ENCODE measurements at places on chromosomes 16 and 17.

DNA sequence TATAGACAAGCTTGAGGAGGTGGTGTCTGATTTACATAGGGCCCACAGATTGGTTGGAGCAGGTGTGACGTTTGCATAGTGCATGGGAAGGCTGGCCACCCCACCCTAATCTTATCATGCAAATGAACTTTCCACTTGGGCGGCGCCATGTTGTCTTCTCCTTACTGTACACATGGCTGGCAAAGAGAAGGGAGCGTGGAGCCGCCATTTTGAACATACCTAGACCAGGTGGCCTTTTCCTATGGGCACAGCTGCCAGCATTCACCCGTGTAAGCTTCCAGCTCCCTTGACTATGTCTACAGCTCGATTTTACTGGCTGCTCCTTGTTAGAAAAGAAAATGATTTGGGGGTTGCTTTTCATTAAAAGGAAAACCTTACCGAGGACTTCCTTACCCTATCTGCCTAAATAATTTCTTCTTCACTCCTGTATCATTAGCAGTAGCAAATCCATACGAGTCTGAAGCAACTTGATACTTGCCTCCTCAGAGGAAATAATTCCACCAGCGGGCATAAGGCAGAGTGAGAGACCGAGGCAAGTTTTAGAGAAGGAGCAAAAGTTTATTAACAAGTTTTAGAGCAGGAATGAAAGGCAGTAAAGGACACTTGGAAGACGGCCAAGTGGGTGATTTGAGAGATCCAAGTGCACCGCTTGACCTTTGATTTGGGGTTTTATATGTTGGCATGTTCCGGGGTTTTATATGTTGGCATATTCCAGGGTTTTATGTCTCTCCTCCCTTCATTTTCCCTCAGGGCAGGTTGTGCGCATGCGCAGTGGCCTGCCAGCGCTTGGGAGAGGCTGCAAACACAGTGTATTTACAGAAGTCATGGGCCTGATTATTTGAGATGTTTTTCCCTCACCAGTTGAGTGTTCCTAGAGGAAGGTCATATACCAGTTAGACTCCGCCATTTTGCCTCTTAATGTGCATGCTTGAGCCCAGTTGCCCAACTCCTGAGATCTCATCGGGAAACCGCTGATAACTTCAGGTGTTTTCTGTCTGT is 65.7 kb downstream of the MARF1 start:
- DNase-seq = no peak

DNA sequence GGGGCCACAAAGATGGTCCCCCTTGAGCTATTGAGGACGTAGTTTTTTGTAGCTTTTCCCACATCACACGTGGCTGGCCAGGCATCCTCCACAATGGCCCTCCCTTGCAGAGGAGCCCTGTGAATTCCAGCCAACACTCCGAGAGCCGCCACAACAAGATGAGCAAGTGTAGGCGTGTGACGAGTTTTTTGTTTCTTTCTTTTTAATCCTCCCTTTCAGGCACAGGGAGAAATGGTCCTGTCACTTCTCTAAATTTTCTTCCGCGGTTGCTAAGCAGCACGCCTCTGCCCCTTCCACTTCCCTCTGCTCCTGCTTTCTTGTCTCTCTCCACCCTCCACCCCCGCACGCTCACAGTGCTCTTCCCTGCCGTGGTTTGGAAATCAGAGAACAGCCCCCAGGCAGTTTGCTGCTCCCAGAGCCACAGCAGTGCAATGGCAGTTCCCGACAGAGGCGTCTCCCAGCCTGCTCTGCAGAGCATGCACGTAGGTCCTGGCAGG is 68.0 kb upstream of the MRTFB start:
- no peak for DNase-seq

DNA sequence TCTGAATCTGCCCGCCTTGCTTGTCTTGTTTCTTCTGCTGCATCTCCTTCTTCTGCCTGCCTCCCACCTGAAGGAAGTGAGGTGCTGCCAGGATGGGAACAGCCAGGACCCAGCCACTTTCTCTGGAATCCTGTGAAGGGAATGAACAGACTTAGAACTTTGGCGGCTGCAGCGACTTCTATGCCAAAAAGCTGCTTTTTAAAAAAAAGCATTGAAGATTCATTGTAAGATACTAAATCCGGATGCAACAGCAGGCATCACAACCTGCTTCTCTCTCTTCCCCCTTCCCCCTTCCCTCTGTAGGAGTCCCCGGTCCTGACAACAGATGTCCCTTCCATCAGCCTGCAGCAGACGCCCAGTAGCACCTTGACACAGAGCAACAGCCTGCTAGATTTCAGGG is 176.3 kb downstream of the HS3ST4 start:
- DNase-seq = no peak

GRCh38 chr16:16857603-16858283 is 478.8 kb downstream of the NPIPA7 start:
- DNase-seq = no peak

DNA sequence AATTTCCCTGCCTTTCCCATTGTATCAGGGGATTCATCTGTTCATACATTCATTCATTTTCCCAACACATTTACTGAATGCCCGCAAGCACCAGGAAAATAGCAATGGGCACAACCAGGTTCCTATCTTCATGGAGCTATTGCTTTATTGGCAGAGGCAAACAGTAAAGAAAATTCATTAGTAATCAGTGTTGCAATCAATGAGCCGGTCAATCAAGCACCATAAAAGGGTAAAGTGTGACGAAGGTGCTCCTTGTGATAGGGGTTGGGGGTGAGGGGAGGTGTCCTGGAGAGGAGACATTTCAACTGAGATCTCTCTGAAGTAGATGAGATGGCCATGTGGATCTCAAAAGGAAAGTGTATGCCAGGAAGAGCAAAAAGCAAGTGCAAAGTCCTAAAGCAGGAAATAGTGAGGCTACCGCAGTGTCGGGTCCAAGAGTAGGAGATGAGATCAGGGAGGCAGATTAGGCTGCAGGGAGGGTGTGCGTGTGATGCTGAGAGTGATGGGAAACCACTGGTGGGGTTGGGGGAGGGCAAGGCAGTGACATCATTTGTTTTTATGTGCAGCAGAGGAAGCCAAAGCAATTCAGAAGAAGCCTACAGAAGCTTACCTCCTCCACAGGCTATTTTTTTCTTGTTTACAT is 28.4 kb downstream of the CDH13 start:
- DNase-seq = peak; percentile 70

GRCh38 chr16:22328081-22328725 is 31.0 kb downstream of the POLR3E start:
- DNase-seq = no peak

DNA sequence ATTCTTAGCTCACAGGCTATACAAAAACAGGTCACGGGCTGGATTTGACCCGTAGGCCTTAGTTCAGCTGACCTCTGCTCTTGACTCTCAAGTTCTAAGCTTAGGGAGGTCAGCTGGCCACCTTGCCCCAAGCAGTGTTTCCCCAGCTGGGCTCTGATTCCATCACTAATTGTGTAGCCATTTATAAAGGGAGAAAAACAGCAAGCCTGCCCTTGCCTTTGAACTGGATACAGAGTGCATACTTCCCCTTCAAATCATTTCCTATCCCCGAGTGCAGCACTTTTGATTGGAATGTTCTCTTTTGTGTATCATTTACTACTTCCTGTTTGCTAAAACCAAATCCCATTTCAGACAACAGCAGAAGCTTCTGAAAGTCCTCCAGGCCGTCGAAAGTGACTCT is 153.6 kb downstream of the KATNIP start:
- DNase-seq = no peak

- DNase-seq = no peak
Measured at GRCh38 chr17:43601280-43602039, 55.3 kb upstream of the ETV4 start.

DNA sequence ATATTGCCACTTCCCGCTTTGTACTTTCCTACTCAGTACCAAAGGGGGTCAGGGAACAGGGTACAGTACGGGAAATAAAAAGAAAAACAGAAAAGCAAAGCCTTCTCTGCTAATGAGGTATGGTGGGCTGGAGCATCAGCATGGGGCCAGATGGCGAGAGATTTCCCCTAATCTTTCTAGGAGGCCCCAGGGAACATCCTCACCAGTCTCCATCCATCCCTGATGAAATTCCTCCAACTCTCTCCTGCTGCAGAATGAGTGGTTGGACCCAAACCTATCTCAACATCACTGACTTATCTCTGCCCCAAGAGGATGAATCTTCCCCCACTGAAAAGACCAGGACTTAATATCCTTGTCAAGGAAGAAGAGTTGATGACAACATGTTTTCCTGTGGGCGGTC is 185.6 kb downstream of the C16orf78 start:
- no peak for DNase-seq

GRCh38 chr17:59812139-59812538 is 80.6 kb downstream of the TUBD1 start:
- no peak for DNase-seq

GRCh38 chr17:81712468-81713003 is 452 bp downstream of the SLC25A10 start:
- no peak for DNase-seq

DNA sequence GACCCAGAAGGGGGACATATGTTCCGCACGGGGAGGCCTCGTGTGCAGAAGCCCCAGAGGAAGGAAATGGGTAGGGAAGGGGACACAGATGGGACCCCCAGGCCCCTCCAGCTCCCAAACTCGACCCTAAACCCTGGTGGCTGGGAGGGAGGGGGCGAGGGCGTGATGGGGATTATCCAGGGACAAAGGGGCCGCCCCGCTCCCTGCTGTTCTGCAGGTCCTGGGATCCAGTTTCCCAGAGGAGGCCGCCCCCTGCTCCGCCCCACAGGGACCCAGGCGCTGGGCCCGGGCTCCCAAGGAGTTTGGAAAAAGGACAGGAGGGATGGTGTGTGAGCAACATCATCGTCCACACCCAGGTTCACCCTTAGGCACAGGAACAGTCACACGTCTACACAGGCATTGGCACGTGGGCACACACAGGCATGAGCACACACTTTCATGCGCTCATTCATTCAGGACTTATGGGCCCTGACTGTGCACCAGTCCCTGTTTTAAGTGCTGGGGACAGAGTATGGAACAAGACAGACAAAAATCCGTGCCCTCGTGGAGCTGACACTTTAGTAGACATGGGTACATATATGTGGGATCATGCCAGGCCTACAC is 12.8 kb upstream of the FBXL19 start:
- no peak for DNase-seq

- DNase-seq = no peak
Measured at GRCh38 chr16:62059527-62059926, 23.3 kb upstream of the CDH8 start.

GRCh38 chr17:63150490-63150889 is 184.5 kb downstream of the TANC2 start:
- DNase-seq = no peak

DNA sequence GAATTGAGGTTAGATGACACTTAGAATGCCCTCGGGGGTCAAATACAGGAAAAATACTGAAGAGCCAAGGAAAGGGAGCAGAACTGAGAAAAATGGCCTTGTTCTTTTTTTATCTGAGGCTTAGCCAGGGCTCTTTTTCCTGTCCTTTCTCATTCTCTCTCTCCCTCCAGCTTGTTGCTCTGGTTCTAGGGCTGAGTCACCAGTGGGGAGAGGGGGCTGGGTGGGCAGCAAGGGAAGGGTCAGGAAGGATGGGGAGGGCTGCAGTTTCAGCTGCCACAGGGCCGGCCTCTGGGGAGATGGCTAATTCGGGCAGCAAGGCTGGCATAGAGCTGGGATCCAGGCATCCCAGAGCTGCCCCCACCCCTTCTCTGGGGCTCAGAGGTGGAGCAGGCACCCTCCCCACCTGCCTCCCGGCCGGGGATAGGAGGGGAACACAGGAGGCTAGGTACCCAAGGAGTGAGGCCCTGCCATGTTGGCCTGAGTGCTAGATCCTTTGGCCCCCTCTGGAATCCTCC is 3.9 kb downstream of the ITGA3 start:
- no peak for DNase-seq

GRCh38 chr16:57204675-57205074 is 18.5 kb downstream of the RSPRY1 start:
- DNase-seq = no peak

GRCh38 chr17:55433629-55434422 is 12.2 kb upstream of the MMD start:
- no peak for DNase-seq

GRCh38 chr17:13442361-13442760 is 159.4 kb downstream of the HS3ST3A1 start:
- DNase-seq = no peak

- no peak for DNase-seq
Measured at GRCh38 chr16:21336231-21336630, 58.1 kb upstream of the CRYM start.

GRCh38 chr16:82699711-82700495 is 73.1 kb downstream of the CDH13 start:
- DNase-seq = no peak

DNA sequence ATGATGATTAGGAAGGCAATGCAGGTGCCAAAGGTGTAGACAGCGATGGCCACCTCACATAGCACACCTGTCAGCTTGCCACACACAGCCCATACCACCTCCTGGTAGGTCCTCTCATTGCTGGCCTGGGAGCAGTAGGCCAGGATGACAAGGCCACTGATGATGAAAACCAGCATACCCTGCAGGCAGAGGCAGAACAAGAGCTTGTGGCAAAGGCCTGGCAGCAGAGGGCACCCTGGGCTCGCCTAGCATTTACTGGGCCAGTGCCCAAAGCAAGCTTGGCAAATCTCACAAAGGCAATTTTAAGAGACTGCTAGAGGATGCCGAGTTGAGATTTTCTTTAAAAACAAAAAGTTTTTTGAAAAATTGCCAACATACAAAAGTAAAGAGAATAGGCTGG is 5.9 kb downstream of the SLC38A7 start:
- no peak for DNase-seq

- no peak for DNase-seq
Measured at GRCh38 chr16:67327743-67328142, 1.1 kb downstream of the LRRC36 start.

GRCh38 chr17:62824290-62825131 is 16.4 kb upstream of the MARCHF10 start:
- DNase-seq = no peak

DNA sequence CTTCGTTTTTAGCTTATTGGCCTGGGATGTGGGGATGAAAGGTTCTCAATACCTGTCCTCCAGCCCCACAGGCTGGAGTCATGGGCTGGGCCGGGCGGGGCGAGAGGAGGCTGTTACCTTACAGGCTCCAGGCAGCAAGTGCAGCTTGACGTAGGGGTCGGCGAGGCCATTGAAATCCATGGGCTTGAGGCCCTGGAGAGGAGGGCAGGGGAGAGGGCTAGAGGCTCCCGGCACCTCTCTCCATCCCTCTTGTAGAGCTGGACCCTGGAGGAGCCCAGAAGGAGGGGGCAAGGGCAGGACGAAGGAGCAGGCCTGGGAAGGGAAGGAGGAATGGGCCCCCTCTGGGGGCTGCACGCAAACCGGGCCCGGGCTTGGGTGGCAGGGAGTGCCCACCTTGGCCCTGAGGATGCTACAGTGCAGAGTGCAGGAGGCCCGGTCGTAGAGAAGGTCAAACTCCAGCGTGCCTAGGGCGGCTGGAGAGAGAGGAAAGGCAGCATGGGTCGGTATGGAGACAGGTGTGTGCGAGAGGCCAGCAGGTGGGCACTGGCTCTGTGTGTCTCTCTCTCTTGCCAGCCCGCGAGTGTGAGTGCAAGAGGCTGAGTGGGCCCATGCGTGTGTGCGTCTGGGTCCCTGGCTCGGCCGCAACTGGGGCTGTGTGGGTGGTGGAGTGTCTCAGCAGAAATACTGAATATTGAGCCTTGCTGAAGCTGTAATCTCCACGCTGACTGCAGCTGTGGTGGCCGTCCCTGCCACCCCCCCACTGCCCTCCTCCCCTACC is 1.6 kb downstream of the DOC2A start:
- no peak for DNase-seq

GRCh38 chr16:71568551-71568950 is 8.3 kb downstream of the TAT start:
- no peak for DNase-seq

GRCh38 chr17:787641-788221 is 5.6 kb downstream of the MRM3 start:
- no peak for DNase-seq

GRCh38 chr16:24917236-24917635 is 71.5 kb downstream of the SLC5A11 start:
- no peak for DNase-seq

- DNase-seq = no peak
Measured at GRCh38 chr17:45973099-45973780, 25.8 kb upstream of the STH start.
